NCI-H1930 (cell line): ENCODE measurements at places on chromosomes 3 and 15.
A peak's percentile ranks its signal among the peaks of the same experiment; 100 is the strongest.

- no peak for DNase-seq
Observed at GRCh38 chr3:140370686-140371085, 307.2 kb upstream of the TRIM42 start.

DNA sequence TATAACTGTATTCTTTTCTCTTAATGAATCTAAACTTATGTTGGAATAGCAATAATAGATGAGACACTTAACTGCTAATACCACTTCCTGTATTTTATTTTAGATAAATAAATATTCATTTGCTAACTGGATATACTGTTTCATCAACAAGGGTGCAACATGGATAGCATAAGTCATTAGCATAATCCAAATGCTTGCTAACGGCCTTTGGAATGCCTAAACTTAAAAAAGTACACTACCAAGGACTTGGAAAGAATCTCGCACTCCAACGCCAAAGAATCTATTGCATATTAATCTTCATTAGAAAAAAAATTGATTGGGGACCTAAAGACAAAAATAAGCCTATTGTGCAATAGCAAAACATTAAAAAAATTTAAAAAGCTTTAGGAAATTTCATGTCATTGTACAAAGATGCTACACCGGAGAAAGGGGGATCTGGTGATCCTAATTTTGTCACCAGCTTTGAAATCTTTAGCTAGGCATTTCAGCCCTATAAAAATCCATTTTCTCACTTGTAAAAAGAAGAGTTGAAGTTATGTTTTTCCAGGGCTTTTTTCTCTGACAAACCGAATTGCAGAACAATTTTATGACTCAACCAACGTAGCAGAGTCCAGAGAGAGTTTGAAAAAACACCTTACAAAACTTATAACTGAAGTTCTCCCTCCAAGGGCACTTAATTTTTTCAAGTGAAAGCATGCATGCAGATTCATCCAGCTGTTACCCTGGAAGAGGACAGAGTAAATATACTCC, 4.1 kb downstream of the VGLL3 start:
- DNase-seq: no peak

DNA sequence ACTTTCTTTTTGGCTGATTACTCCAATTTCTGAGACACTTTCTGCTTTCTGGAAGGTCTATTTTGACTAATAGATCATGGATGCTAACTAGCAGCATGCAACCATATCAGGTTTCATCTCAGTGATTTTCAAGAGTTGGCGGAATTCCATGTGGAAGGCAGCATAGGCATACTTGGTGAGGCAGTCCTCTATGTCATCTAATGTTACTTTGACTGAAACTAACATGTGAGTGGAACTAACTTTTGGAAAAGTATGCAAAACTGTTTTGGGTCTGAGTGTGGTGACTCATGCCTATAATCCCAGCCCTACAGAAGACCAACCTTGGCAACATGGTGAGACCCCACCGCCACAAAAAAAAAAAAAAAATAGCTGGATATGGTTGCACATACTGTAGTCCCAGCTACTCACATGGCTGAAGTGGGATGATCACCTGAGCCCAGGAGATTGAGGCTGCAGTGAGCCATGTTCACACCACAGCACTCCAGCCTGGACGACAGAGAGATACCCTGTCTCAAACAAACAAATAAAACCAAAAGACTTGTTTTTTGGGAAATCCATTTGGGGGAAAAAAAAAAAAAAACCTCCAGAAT, 1033.7 kb downstream of the ROBO1 start:
- DNase-seq: no peak

DNA sequence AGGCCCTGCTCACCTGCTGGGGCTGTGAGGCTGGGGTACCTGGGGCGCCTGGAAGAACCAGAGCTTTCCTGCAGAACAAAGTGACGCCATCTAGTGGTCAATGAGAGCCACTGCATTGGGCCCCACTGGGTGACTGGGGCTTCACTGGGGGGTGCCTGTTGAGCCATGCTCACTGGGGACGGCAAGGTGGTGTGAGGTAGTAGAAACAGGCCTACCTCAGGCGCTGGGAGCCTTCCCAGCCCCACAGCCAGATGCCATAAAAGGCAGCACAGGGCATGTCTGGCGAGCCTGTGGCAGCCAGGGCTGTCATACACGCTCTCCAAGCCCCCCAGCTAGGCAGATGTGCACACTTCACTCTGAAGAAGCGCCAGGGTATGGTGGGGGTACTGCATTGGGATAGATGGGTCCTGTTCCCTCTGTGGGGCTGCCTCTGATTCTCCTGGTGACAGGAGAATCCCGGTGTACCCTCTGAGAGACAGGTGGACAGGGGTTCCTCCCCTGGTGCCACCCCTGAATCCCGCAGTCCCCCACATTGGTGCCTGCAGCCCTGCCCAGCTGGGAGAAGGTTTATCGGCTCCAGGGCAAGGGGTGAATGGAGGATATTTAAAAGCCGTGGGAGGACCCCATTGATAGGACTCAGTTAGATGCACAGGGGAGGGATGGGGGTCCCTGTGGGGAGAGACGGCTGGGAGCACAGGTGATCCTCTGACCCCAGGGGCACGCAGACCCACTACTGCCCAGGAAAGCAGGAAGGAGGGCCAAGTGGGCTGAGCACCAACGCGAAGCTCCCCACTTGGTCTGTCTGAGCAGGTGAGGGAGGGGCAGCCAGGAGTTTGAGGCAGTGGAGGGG, 178.8 kb downstream of the NSMCE3 start:
- DNase-seq: no peak

- DNase-seq: no peak
Observed at GRCh38 chr3:188150982-188151381, 3.0 kb upstream of the LPP start.

GRCh38 chr3:129316248-129317013, 37.8 kb downstream of the HMCES start:
- peak; percentile 56 for DNase-seq

DNA sequence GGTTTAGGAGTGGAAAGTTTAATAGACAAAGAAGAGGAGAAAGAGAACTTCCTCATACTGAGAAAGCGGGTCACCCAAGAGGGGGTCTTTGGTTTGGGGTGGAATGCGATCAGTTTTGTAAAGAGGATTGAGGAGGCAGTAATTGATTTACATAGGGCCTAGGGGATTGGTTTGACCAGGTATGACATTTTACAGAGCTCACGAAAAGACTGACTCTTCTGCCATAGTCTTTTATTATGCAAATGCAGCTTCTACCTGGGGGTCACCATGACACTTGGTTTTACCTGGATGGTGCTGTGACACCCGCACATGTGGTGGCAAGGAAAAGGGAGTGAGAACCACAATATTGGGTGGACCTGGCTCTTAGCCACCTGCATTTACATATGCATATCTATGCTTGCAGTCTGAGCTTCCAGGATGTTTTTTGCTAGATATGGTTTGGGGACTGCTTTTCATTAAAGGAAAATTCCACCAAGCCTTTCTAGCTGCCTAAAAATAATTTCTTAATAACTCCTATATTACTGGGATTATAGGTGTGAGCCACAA, 6.9 kb upstream of the NME9 start:
- no peak for DNase-seq

DNA sequence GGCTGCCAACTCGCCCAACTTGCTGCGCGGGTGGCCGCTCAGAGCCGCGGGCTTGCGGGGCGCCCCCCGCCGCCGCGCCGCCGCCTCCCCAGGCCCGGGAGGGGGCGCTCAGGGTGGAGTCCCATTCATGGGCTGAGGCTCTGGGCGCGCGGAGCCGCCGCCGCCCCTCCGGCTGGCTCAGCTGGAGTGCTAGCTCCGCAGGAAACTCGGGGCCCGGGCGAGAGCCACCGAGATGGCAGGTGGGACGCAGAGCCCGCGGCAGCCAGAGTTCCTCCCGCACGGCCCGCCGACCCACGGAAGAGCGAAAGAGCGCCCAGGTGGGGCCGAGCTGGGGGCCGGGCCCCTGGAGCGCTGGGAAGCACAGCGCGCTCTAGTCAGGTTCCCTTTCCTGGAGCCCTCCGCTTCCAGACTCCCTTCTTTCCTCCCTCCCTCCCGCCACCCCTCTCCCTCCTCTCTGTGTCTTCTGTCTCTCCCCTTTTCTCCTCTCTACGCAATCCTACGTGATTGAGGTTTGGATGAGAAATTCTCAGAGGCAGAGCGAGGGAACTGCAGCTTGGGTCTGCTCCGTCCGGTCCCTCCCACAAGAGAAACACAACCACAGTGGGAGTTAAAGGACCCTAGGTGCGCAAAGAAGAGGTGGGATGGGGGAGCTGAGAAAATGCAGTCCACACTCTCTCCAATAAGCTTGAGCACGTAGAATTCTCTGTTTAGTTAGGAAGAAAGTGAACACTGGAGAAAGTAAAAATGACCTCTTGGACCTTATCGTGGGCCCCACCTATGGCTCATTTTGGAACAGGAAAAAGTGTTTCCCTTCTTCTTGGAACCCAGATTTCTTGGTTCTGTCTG, 317.3 kb downstream of the FGF12 start:
- no peak for DNase-seq

DNA sequence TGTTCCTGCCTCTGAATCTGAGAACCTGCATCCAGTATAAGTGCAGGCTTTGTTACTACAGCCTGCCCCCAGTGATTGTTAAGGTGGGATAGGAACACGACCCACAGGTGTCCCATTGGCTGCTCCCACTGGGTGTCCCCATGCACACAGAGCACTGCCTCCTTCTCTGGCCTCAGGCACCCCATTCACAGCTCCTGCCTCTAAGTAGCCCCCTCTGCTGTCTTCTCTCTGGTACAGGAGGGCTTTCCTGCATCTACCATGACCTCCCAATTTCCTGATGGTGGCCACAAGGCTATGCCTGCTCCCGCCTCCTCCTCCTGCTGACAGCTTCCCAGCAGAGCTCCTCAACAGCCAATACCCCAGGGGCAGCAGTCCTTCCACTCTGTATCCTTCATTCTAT, 238.6 kb upstream of the TMC3 start:
- no peak for DNase-seq

- DNase-seq: no peak
Observed at GRCh38 chr3:26505399-26505798, 117.2 kb upstream of the LRRC3B start.

DNA sequence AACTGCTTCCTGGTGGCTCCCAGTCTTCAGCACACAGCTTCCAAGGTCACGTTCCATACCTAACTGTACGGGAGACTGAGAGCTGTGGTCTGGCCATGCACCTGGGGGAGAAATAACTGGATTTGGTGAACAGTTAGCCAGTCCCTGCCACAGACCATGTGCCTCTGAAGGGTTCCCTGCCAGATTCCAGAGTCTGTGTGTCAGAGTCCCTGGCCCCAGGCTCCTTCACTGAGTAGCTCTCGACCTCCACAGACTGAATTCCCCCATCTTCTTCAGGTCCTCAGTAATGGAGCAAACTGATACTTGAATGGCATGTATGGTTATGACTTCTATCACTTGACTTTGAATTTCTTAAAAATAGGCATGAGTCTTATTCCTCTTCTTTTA, 17.5 kb downstream of the MKRN2OS start:
- no peak for DNase-seq

- no peak for DNase-seq
Observed at GRCh38 chr3:83500422-83500821, 1458.4 kb upstream of the CADM2 start.

GRCh38 chr3:99520513-99520912, 117.9 kb upstream of the COL8A1 start:
- no peak for DNase-seq

- no peak for DNase-seq
Observed at GRCh38 chr3:8506571-8507061, 5.0 kb downstream of the LMCD1 start.

- DNase-seq: no peak
Observed at GRCh38 chr15:99282121-99282520, 30.8 kb downstream of the LRRC28 start.
